Hematopoietic multipotent progenitor cell treated with erythropoietin and hydrocortisone succinate and interleukin-3 and kit ligand, for 8 days (in vitro differentiated cells): ENCODE measurements at places on chromosomes 12 and 14.

GRCh38 chr14:78933948-78934524 is 763.9 kb downstream of the NRXN3 start:
- peak; percentile 11 for DNase-seq

DNA sequence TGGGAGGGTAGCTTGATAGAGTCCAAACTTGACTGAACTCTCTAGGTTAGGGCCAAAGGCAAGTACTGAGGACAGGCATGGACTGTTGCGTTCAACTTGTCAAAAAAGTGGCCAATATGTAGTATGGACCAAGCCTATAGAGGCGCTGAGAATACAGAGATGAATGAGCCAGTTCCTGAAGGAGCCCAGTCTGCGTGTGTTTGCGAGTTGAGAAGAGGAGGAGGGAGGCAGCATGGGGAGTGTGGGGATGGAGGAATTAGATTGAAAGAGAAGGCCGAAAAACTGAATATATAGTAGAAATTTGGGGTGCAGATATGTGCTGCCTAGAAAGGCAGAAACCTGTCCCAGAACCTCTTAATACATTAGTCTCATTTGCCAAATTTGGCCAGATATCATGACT is 412.4 kb downstream of the PCNX1 start:
- peak; percentile 52 for DNase-seq

GRCh38 chr12:46470036-46470627 is 97.6 kb upstream of the SLC38A2 start:
- no peak for DNase-seq

DNA sequence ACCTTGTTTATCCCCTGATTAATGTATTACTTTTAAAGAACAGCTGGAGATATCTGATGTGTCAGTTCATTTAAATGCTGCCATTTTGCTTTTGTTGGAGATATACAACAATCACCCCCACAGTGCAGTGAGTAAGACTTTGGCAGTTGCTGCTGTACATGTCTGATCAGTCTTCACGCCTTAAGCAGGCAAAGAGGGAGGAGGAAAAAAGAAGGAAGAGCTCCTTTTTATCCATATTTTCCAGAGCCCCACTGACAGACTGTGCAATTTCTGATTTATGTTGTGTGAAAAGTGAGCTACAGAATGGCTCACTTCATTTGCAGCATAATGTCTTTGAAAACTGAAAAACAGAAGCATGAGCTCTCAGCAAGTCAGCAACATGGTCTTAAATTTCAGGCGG is 319.7 kb upstream of the LRIG3 start:
- DNase-seq = no peak

DNA sequence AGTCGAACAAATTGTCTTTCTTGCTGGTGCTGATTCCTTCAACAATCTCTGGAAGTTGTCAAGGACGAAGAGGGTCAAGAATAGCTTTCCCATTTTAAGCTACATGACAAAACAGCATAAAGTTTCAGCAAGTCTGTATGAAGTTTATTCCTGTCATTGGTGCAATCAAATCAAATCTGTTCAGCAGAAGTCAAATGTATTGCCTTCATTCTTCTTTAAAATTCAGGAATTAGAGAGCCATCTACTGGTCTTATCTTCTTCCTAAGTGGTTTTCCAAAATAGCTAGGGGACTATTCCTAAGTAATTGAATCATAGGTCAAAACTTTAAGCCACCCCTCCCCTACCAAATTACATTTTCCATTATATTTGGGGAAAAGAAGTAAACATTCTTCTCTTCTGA is 990.2 kb downstream of the GALC start:
- DNase-seq = no peak

GRCh38 chr14:20683891-20684661 is at the start of gene RNASE4:
Gene RNASE4 (plus strand): TSS chr14:20684560. CDS start chr14:20699372, 14,812 bp downstream.
- DNase-seq = peak; percentile 87

DNA sequence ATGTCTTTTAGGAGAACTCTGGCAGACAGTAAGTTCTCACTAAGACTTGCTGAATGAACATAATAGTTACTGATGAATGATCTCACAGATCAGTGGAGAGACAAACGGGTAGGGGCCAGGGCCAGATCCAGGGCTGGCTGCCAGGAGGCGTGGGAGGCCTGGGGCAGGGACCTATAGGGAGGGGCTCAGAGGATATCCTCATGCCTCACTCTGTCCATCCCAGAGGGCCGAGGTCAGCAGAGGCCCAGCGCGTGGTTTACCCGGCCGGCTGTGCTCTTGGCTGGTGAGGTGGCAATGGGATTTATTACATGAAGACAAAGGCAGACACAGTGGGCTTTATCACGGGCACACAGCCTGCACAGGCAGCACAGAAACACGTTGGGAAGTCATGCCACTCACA is 85.4 kb downstream of the CHGA start:
- no peak for DNase-seq

DNA sequence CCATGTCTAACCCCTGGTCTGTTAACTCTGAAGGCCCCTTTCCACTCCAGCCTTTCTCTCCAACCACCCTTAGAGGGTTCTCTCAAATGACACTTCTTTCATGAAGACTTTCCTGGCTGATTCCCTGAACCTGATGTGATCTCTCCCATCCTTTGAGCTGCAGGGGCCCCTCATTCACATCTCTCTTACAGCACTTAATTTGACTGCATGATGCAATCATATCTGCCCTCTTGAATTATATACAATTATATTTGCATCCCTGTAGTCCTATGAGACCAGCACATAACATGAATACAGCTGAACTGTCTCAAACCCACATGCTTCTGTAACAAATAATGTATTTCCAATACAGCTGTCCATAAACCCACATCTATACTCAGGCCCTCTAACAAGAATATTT is 56.4 kb downstream of the PPP2R5E start:
- no peak for DNase-seq

DNA sequence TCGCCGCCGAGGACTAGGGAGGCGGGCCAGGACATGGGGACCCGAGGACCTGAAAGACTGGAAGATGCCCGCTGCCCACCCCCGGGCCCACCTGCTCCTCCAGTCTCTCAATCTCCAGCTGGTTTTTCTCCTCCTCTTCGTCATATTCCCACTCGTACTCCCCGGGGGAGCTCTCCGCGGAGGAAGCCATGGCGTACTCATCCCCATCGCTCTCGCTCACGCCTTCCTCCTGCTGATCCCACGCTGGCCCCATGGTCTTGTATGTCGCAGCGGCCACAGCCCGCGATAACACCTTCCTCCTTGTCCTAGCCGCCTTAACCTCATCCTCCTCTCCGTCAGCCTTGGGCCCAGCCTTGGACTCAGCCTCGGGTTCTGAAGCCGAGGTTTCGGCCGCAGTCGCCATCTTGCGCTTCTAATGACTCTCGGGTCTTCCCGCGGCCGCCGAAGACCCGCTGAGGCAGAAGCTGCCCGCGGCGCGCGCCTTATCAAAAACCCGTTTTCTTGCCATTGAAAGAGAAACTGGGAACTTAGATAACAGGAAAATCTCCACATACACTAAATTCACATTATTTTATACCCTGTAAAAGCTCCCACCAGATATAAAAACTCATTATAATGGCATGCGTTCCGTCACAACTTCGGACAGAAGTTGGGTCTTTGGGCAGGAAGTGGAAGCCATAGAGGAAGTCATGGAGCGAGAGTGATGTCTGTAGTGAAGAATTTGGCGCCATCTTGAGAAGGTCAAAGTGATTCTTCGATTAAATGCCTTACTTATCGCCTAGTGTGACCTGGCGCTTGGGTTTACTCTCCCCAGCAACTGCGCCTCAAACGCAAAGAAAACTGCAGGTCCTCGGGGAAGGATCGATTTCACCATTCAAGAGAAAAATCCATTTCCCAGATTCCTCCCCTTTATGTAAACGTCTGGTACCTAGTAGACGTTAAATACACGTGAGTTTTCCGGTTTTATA is at the start of gene SART3:
SART3 (minus strand) TSS at position 422 of the 968 bp plus-strand sequence; CDS start at position 403, 19 bp downstream.
- DNase-seq = peak; percentile 98

GRCh38 chr12:127899971-127900370 is 367.0 kb upstream of the TMEM132C start:
- no peak for DNase-seq

- no peak for DNase-seq
Measured at GRCh38 chr14:49463146-49463545, 123.0 kb downstream of the RPS29 start.

GRCh38 chr12:24379861-24380521 is 430.5 kb upstream of the SOX5 start:
- no peak for DNase-seq

DNA sequence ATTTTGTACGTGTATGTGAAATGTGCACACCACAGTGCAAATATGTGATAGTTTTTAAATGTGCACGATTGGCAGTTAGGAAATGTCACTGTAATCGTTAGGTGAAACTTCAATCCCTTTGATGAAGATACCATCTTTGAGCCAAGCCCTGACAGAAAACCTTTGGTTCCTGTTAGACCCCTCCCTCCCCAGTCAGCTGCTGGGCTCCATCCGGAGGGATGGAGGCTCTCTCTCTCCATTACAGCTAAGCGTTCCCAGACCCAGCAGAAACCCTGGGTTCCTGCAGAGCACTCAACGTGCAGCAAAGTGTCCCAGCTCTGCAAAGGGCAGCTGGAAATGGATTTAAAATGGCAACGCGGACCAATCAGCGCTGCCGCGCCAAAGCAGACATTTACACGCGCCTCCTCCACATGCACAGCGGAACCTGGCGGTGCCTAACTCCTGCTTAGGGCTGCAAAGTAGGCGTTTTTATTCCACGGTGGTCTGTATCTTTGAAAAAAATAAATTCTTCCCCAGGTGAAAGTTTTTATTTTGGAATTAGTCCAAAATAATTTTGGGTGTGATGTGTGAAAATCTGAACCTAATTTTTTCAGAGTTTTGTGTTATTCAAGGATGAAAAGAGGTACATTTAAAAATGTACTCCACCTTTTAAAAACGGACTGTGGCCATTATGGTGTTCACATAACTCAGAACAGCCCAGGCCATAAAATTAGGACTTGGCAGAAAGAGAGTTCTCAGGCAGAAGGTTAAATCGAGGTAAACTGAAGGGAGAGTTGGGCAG is 1.4 kb upstream of the HMGA2 start:
- DNase-seq = peak; percentile 82

DNA sequence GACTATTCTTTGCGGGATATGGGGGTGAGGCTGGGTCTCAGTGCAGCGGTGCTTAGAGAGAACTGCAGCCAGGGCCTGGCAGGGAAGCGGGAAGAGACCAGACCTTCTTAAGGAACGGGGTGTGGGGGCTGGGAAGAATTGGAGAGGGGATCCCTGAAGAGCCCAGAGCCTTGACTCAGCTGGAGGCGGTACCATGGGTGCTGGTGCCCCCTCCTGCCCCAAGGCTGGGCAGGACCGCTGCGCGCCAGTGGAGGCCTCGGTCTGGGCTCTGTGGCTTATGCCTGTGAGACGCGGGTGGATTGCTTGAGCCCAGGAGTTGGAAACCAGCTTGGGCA is 1.3 kb upstream of the RNU7-1 start:
- DNase-seq = no peak

DNA sequence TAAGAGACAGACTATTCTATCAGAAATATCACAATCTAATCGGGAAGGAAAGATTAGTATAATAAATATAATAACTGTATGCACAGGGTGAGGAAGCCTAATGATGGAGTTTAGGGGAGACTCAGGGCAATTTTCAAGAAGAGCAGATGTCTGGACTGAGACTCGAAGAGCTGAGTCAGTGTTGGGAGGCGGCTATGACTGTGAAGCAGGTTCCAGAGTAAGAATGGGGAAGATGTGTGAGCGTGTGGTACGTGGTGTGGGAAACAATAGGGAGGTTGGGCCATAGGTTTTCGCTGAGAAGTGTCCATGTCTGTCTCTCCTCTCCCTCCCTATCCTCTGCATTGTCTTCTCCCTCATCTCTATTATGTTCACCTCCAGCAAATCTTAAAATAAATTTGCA is 85.6 kb downstream of the LMO3 start:
- DNase-seq = no peak

DNA sequence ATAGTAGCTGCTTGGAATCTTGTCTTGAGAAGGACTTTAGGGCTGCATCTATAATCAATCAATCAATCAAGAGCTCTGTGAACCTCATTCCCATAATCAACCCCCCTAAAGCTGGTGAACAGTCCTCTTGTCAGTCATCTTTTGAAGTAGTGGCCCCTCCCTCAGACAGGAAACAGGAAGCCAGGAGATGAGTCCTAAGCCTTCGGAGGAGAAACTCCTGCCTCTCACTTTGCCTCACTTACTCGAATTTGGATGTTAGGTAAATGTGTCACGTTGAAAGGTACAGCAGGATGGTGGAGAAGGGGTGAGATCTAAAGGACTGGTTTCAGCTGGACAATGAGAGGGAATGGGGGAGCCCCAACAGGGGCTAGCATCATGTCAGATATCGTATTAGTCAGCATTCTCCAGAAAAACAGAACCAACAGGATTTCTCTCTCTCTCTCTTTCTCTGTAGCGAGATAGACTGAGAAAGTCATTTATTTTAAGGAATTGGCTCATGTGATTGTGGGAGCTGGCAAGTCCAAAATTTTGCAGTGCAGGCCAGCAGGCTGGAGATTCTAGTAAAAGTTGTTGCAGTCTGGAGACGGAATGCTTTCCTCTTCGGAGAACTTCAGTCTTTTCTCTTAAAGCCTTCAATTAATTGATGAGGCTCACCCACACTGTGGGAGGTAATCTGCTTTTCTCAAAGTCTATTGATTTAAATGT is 144.4 kb upstream of the PWP1 start:
- no peak for DNase-seq

DNA sequence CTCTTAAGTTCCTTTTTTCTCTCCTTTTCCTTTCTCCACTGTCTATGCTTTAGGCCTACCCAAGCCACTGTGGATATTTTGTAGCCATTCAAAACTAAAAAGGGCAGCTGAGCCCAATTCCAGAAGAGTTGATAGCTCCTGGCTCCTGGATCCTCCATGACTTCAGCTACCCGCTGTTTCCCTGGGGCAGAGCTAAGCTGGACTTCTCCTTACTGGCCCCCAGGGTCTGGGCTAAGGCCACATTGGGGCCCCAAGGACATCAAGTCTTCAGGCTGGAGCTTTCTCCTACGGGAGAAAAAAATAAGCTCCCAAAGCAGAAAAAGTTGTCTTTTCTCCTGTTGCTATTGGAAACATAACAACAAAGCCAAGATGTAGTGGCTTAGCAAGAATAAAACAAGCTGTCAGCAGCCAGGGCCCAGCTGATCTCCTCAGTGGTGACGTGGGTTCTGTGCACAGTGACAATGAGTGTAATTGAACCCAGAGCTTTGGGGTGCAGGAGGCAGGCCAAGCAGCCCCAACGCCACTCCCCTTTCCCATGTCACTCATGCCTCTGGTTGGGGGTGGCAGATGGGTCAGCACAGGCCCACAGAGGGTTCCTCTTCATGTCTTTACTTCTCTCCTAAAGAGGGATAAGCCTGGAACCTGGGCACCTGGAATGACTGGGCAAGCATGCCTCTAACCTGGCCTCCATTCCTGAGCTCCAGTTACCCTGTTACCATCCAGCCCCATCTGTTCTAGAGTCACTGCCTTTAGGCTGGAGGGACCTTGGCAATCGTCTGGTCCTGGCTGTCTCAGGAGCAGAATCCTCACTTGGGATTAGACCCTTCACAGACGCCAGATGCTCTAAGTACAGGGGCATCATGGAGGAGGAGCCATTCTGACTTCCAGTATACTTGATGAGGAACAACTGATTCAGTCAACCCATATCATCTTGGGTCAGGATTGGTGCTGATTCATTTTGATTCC is 171.2 kb downstream of the ZFP36L1 start:
- DNase-seq = no peak

DNA sequence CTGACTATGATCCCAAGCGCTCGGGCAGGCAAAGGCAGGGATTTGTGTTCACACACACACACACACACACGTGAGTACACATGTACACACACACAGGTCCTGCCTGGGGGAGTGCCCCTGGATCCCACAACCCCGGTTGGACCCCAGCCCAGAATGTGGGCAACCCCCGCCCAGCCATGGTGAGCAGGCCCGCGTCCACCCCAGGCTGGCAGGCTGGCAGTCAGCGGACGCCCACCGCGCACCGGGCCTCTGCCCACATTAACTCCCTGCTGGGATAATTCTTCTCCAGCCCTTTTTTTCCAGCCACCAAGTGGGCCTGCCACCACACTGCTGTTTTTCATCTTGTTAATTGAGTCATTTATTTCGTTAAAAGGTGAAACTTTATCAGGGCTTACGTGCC is 256.2 kb downstream of the BCL11B start:
- DNase-seq = no peak
